GM12891 (cell line): ENCODE measurements at places on chromosomes 5 and 9.

GRCh38 chr5:150783422-150783928 is 4.9 kb downstream of the SMIM3 start:
- DNase-seq = no peak

DNA sequence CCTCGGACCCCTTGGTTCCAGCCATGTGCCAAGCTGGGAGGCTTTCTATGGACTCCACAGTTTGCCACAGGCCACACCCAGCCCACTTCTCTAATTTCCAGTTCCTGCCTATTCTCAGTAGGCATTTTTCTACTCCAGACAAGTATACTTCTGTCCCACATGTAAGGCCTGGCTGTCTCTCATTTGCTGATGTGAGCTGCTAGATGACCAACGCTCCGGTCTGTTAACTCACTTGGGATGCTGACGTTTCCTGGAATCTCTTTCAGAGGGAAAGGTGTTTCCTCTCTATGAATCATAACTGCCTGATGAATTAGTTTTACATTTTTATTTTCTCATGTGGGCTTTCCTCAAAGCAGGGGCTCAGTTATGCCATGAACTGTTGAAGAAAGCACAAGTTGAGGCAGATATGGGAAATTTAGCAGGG is 36.3 kb downstream of the ERGIC1 start:
- DNase-seq = no peak

- no peak for DNase-seq
Observed at GRCh38 chr9:81787747-81788632, 98.6 kb upstream of the TLE1 start.

DNA sequence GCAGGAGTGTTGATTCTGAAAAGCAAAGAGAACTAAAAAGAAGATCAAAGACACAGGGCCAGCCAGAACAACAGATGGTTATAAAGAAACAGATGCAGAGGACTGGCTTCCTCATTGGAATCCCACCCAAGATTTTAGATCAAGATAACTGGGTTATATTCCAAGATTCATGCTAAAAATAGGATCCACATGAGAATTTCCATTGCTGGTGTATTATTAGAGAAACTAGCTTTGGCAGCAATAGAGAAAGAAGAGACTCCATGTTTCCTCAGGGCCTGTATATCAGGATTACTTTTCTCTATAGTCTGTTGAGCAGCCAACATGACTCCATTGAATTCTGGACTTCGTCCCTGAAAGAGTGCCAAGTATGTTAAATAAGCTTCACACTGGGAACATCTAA is 367.3 kb downstream of the TUSC1 start:
- no peak for DNase-seq

- no peak for DNase-seq
Observed at GRCh38 chr9:90162819-90163218, 479.8 kb downstream of the DIRAS2 start.

DNA sequence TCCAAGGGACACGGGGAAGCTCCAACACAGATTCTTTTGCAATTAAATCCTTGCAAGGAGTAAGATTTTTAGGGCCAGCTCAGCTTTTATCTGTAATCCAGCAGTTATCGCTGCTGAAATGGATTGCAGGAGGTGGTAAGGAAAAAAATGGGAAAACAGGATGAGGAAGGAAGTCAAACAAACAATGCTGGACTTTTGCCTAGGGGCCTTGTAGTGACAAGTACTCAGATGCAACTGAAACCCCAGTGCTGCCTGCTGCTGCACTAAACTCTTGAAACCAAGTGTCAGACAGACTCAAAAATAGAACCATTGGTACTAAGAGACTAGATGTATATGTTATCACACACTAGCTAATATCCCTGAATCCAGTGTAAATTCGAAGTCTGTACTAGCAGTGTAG is 309.2 kb downstream of the CTNND2 start:
- no peak for DNase-seq

- no peak for DNase-seq
Observed at GRCh38 chr9:35085078-35085477, 5.3 kb upstream of the FANCG start.

DNA sequence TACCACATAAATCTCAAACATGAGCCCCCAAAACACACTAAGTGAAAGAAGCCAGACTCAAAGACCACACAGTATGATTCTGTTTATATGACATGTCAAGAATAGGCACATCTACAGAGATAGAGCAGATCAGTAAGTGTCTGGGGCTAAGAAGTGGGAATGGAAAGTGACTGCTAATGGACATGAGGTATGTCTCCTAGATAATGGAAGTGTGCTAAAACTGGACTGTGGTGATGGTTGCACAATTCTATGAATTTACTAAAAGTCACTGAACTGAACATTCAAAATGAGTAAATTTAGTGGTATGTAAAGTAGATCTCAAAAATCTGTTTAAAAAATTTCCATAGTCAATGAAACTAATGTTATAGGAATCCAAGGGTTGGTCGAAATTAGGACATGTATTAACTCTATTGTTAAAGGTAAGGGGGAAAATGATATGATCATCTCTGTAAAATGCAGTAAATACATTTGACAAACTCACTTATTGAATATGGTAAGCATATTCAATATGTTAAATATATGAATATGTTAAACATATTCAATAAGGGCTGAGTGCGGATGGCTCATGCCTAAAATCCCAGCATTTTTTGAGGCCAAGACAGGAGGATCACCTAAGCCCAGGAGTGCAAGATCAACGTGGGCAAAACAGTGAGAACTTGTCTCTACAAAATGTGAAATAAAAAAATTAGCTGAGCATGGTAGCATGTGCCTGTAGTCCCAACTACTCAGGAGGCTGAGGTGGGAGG is 51.7 kb downstream of the NUP155 start:
- DNase-seq = no peak

DNA sequence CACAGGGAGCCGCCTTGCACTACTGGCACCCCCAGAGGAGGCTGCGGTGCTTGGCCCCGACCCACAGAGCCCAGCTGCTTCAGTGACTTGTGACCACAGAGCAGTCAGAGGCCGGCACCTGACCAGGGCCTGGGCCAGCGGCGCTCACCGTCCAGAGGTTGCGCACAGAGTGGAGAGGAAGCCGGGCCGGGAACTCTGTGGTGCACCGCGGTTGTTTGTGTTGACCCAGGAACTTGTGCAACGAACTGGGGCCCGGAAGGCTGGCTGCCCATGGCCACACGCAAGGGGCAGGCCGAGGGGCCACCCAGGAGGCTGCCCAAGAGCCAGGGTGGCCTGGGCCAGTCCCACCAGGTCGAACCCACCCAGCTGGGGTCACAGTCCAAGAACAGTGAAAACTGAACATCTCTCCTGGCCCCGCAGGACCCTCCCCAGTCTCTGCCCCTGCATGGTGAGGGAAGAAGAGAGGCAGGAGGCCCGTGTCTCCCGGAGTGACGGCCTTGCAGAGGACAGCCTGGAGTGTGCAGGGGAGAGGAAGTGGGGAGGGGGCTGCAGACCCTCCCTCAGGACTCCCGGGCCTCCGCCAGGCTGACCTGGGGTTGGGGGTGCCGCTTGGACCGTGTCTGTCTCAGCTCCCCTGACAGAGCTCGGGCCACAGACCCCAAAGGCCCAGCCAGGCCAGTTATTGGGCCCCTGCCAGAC is 42.8 kb upstream of the EGFL7 start:
- no peak for DNase-seq

GRCh38 chr5:106661866-106662265 is 1008.9 kb downstream of the EFNA5 start:
- no peak for DNase-seq

GRCh38 chr5:72301557-72301956 is 18.5 kb downstream of the MRPS27 start:
- DNase-seq = no peak

- DNase-seq = no peak
Observed at GRCh38 chr5:151498395-151499155, 51.2 kb downstream of the SLC36A1 start.

- no peak for DNase-seq
Observed at GRCh38 chr5:60843386-60843935, 608 bp downstream of the ELOVL7 start.

DNA sequence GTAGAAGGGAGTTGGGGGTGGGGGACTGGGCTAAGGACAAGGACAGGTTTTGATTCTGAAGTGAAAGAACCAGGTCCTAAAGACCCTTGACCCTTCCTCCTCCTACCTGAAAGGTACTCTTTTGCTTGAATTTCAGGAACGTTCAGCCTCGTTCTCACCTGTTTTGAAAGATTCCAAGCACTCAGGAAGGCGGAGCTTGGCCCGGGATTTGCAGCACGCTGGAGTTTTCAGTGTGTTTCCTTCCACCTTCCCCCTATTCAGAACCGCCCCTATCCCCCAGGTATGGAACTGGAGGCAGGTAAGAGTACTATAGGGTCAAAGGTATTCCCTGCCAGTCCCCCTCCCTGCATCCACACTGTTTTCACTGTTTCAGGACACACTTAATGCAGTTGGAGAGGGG is 7.1 kb downstream of the EGR1 start:
- no peak for DNase-seq

DNA sequence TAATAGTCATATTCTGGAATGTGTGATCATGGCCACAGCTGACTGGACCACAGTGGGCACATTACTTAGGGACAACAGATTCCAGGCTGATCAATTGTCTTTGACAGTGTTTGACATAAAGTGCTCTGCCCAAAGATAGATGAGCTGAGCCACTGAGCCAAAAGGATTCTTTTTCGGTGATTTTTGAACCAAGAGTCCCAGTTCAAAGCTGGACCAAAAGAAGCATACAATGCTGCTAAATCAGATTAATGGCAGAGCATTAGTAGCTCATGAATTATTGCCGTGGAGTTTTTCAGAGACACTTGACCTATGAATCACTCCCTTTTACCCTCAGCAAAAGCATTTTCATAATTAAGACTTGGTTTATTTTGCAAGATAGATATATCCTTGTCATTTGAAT is 160.6 kb downstream of the IZUMO3 start:
- DNase-seq = no peak

DNA sequence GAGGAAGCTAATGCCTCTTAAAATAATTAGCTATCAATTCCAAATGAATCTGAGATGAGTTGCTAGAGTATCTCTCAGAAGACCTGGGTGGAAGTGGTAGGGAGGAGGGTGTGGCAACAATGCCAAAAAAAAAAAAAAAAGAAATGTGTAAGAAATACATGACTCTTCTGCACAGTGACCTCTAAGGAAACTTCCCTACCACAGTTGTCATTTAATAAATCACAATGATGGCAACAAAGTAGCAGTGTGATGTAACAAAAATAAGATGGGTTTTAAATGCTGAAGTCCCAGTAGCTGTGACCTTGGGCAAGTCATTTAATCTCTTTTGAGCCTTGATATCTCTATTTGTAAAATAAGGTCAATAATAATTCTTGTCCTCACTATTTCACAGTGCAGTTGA is 7.2 kb downstream of the FOXD1 start:
- DNase-seq = no peak

GRCh38 chr5:113047733-113048652 is 71.4 kb downstream of the DCP2 start:
- no peak for DNase-seq

DNA sequence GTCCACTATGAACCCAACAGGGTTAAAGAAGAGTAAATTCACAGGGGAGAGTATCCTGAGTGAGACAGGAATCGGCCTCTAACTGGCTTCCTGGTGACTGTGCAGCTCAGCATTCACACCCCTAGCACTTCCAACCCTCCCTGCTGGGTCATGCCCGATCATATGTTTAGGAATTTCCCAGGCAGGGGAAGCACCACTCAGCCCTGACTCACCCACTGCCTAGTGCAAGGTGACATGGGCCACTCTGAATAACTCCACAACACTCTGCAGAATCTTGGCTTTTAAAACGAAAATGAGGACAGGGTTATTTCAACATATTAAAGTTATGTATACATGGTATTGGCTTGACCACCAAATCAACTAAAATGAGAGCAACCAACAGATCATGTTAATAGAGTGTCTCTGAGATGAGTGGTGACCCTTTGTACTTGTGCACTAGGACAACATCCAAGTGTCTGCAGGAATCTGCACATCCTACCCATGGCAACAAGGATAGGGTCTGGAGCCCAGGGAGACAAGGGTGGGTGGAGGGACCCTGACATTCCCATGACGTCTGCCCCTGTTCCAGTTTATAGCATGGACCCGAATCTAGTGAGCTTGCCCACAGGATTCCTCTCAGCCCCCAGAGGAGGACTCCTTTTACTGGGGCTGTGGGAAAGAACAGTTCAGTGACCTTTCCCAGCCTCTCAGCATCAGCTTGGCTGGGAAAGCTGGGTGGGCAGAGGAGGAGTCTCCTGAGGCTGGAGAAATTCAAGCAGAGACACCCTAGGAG is 485.8 kb downstream of the SEMA5A start:
- DNase-seq = no peak

DNA sequence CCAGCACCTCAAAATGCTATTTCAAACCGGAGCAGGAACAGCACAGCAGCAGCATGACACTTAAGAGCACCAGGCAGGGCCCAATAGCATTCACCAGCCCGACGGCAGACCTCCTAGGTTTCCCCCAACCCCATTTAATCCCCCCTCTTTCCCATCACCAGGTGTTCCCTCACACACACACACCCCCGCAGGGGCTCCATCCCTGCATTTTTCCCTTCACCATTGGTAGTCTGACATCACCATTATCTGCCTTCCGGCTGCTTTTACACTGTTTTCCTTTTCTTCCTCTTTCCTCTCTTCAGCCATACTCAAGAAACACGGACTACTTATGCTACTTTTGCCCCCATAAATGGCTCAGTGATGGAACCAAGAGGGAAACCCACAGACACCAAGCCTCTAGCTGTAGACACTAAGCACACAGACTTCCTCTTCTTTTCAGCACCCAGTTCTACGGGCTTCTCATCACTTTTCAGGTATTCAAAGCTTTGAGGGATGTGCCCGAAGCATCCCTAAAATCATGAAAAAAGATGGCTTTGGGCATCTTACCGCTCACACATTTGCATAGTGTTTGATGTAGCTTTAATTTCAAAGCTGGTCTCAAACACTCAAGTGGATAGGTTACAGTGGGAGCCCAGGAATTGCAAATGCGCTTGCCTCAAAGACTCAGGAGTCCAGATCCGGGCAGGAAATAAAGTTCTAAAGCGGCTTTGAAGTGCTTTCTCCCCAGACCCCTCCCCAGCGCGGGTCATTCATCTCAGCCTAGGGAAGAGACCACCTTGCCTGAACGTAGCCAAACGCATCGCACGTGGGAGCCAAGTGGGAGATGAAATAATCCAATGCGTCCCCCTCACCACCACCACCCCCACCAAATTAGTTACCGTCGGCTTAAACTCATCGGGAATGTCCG is 141.5 kb downstream of the TSSK1B start:
- DNase-seq = no peak

GRCh38 chr5:58410441-58410840 is 49.4 kb downstream of the PLK2 start:
- no peak for DNase-seq

DNA sequence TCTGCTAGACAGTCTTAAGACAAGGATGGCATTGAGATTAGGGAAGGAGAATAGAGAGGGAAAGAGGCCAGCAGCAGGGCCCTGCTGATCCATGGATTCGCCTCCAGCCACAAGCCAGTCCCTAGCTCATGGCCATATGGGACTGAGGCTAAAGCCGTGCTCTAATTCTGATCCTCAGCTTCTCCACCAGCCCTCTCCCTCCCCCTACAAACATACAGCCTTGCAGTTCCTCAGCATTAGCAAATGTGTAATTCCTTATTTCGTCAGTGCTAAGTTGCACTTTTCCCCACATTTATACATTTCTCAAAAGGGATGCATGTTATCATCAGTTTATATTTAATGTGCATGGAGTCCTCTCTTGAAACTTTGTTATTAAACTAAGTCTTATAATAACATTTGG is 34.8 kb downstream of the ZNF462 start:
- DNase-seq = no peak

- no peak for DNase-seq
Observed at GRCh38 chr5:64666078-64666477, 24.2 kb upstream of the SHISAL2B start.

GRCh38 chr5:150488519-150489359 is 19.2 kb upstream of the NDST1 start:
- no peak for DNase-seq

- DNase-seq = no peak
Observed at GRCh38 chr5:56683281-56683680, 132.1 kb upstream of the MAP3K1 start.
